NCI-H748 treated with DMSO at 0.1 percent for 48 hours (cell line): ENCODE measurements at places on chromosomes 2 and 18.

- DNase-seq, result no peak
These were observed 20.9 kb downstream of the SPEG start for GRCh38 chr2:219455581-219455980.

GRCh38 chr2:74532222-74532621 is 2.5 kb downstream of the HTRA2 start:
- DNase-seq, result peak; percentile 8

DNA sequence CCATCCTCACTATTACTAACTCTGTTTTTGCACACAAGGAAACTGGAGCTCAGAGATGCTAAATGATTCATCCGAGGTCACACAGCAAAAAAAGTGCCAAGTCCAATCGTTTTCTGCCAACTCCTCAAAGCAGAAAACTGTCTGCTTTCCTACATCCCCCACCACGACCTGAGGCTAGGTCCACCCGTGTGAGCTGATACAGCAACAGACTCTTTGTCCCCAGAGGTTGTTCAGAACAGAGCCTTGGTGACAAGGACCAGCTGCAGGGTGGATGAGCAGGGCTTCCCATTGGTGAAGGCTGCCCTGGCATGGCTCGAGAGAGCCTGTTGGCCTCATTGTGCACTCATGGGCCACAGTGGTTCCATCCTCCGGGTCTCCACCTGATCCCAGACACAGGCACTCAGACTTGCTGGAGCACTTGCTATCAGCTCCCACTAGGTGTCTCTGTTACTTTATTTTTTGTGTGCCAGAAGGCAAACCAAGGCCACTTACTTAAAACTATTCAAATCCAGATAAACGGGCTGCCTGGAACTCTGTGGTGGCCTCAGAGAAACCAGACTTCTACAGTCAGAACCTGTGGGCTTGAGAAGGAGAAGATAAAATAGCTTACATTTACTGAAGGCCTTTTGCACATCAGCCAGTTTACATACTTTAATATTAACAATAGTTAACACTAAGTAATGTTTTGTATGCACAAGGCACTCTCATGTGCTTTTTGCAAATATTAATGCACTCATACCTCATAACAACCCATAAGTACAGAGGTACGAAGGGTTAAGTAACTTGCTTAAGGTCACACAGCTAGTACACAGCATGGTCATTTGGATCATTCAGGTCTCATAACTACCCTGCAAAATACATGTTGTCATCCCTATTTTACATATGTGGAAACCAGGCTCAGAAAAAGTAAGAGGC is 62.9 kb upstream of the CTIF start:
- DNase-seq, result peak; percentile 75

- no peak for DNase-seq
These were observed 393.6 kb upstream of the NRP2 start for GRCh38 chr2:205288686-205289085.

DNA sequence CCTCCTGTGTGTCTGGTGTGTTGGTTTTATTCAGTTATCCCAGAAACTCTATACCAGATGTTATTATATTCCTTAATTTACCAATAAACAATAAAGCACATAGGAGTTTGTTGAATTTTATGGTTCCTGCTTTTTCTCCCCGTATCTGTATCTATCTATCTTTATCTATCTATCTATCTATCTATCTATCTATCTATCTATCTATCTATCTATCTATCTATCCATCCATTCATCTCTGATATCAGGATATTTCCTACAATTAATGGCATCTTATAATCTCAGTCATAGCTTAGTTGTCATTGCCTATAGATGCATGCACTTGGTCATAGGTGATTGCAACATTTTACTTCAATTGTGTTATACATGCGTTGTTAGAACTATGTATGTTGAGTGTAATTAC is 500.2 kb upstream of the ZEB2 start:
- no peak for DNase-seq

- DNase-seq, result no peak
These were observed 1.7 kb downstream of the TMBIM1 start for GRCh38 chr2:218290316-218291261.

DNA sequence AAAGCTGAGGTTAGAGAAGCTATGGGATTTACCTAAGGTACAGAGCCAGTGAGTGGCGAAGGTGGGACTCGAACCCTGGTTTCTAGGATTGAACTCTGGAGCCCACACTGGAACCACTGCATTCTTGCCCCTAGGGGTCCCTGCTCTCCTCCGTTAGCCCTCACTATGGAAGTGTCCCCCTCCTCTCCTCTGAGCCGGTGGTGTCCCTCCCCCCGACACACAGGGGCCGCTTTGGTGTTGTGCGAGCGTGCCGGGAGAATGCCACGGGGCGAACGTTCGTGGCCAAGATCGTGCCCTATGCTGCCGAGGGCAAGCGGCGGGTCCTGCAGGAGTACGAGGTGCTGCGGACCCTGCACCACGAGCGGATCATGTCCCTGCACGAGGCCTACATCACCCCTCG is 8.5 kb upstream of the GMPPA start:
- DNase-seq, result no peak

GRCh38 chr18:31920277-31920676 is 22.7 kb downstream of the TRAPPC8 start:
- DNase-seq, result no peak

- no peak for DNase-seq
These were observed 53.1 kb upstream of the ATP5MC3 start for GRCh38 chr2:175234650-175235049.

DNA sequence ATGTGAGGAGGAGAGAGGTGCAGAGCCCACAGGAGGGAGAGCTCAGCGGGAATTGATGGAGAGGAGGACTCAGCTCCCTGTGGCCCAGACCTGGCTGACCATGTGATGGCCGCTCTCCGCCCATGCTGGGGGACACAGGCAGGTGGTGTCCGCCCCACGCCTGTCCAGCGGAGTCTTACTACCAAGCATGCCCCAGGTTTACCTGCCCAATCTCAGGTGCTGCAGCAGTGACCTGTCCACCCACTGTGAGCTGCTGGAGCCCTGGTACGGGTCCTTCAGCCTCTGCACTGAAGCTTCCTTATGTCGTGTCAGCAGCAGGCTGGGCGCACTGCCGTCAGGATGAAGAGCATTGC is 170.8 kb downstream of the RTP5 start:
- no peak for DNase-seq
